Esophagus squamous epithelium (tissue), 5 donors: ENCODE measurements at places on chromosomes 1 and 21.
A peak's percentile ranks its signal among the peaks of the same experiment; 100 is the strongest.

GRCh38 chr1:14441302-14441741 lies 157.2 kb upstream of the KAZN start:
- DNase-seq = no peak

DNA sequence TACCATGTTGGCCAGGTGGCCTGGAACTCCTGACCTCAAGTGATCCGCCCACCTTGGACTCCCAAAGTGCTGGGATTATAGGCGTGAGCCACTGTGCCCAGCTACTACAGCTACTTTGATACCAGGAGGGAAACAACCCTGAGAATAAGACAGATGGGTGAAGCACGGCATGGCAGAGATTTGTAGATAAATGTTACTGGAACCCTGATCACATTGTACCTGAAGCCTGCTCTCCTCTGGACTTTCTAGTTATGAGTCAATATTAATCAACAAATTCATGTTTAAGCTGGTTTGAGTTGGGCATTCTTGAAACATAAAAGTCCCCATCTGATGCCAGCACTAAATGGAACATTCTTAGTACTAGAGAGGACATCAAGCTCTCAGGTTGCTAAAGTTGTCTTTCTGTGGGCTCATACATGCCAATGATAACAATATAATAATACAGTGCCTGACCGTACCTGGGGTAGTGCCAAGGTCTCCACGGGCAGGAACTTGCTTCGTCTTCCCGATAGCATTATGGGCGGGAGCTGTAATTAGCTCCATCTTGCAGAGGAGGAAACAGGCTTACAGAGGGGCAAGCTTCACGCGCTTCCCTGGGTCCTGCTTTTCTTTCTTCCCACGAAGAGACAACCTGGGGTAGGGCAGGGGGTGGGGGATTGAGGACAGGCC lies 30.7 kb upstream of the SLC19A1 start:
- DNase-seq = no peak

DNA sequence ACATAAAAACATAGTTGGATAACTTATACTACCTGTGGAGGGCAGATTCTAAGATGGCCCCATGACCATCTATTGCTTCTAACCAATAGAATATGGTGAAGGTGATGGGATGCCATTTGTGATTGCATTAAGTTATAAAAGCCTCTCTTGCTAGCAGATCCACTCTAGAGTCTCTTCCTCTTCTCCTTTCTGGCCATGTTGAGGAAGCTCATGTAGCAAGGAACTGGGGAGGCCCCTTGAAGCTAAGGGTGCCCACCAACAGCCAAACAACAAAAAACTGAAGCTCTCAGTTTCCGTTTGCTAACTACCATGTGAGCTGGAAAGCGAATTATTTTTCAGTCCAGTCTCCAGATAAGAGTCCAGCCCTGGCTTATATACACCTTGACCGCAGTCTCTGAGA lies 16.0 kb upstream of the AGO1 start:
- DNase-seq = no peak

DNA sequence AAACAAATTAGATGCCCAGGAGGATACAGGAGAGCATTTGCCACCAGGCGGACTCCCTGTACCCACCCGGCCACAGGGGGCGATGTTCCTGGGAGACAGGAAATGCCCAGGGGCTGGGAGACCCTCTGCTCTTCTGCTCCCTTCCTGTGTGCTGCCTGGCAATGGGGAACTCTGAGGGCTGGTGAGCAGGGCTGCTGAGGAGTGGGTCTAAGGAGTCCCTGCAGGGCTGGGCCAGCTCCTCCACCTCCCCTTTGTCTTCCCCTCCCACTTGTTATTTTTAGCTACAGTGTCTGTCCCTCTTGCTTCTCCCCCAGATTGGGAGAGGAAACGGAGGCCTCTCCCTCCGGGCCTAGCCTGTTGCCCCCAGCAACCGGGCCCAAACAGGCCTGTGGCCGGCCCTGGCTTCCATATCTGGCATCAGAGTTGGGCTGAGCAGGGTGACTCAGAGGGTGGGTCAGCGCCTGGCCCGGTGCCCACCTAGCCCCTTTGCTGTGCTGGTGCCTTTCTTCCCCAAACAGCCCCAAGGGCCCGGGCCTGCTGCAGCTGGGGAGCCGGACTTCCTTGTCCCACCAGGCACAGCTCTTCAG lies 11.6 kb downstream of the LMNA start:
- DNase-seq = peak; percentile 42

- DNase-seq = no peak
These were observed 205.2 kb downstream of the GRIK3 start for GRCh38 chr1:36829066-36829465.

DNA sequence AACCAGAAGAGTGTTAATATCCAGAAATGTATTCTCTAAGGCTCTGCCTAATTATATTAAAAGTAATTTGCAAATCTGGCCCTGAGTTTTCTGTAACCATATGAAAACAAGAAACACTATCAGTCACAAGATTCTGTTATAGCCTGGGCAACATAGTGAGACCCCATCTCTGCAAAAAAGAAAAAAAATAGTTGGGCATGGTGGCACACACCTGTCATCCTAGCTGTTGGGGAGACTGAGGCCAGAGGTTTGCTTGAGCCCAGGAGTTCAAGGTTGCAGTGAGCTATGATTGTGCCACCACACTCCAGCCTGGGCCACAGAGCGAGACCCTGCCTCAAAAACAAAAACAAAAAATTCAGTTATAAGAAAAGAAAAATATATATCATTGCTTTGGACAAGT lies 25.6 kb downstream of the C1orf21 start:
- DNase-seq = no peak

DNA sequence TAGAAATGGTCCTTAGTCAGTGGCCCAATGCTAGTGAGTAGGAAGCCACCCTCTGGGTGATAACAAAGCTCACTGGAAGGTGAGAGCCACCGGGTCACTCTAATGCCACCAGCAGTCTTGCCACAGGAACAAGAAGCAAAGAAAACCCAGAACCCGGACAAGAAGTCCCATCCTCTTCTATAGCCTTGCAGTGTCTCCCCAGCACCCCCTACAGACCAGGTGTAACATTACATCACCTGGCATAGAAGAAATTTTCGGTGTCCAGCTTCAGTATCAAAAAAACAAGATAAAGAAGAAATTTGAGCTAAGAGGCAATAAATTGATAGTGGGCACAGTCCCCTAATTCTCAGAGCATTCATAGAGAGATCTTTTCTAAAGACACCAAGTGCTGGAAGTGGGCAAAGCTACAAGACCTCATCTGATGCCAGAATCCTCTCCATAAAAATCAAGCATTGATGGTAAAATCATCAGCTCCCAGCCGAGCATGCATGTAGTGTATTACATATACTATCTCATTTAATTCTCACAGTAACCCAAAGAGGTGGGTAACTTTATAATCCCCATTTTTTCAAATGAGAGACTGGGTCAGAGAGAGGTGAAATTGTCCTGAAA lies 491.0 kb downstream of the MATN1 start:
- DNase-seq = no peak

- DNase-seq = no peak
These were observed 11.2 kb downstream of the CREG1 start for GRCh38 chr1:167542109-167543032.
